ENCODE measurements at places on chromosomes 6 and 20.

DNA sequence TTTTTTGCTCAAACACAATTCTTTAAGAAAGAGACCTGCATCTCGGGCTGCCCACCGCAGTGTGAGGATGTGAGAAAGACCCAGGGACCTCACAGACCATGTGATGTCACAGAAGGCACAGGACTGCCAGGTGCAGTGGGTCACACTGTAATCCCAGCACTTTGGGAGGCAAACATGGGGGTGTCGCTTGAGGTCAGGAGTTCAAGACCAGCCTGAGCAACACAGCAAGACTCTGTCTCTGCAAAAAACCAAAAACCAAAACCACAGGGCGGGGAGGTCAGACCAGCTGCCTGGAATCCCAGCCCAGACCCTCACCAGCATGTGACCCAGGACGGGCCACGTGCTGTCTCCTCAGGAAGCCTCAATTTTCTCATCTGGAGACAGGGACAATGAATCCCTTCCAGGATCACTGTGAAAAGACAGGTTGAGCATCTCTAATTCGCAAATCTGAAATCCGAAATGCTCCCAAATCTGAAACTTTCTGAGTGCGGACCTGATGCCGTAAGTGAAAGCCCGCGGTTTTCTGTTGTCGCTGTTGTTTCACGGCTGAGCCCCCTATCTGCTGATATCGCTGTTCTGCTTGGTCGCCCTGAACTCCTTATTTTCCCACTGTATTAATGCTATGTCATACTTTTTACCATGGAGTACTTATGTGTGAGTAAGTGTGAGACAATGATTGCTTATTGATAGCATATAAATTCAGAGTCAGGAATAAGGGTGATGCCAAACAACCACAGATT, 159.5 kb upstream of the PTPN1 start:
- no peak for DNase-seq

- no peak for DNase-seq
These were observed 85.1 kb downstream of the STMND1 start for GRCh38 chr6:17186925-17187324.

DNA sequence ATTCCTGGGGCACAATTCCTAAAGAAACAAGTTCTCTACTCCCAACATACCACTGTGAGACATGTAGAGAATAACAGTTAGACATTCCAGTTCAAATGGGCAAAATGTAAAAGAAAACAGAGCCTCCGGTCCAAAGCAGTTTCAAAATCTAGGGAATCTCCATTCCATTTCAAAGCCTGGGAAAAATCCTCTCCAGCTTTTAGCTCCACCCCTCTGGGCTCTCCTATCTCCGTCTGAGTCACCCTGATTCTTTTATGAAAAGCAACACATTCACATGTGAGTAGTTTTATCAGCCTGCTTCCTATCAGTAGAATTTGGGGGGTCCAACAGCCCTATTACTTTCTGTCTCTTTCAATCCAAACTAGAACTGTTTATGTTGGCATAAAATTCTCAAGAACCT, 3.7 kb downstream of the CSNK2A1 start:
- no peak for DNase-seq

DNA sequence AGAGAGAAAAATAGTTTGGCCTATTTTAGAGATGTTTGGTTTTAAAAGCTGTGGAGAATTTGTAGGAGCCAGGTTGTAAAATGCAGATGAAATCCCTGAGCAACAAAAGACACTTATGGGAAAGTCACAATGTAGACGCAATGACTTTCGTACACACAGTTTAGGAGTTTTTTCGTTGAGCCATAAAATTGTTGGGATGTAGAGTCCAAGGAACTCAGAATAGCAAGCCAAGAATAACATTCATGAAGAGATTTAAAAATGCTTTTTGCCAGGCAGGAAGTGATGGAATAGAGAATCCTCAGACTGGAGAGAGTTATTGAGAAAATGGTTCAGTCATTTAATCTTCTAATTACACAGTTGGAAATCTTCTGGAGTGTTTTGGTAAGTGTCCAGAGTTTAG, 11.5 kb upstream of the PROKR2 start:
- DNase-seq, result no peak

DNA sequence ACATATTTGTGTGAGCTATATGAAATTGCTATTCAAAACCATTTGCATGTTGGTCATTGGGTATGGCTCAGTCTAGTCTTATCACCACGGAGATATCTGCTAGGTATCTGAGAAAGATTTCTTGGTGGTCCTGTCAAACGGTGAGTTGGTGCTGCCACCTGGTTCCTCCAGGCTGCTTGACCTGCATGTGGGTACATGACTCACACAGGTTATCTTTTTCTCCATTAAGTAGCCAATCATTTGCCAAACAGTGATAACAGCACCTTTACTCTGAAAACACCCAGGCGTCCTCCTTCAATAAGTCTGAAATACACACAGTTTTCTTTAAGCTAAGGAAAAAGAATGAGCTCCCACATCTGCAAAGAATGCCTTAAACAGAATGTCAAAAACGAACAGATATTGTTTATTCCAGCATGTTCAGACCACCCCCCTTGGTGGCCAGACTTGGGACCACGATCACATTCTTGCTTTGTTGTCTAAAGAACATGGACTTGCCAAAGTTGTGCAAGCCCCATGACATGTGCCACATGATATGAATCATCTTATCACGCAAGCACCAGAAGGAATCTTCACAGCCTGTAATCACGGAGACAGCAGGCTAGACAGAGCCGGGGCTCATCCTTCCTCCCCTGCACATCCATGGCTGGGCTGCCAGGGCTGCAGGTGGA, 200.7 kb upstream of the THBS2 start:
- no peak for DNase-seq

GRCh38 chr20:18001131-18001921, 32.5 kb downstream of the MGME1 start:
- DNase-seq, result no peak

- no peak for DNase-seq
These were observed 302.0 kb downstream of the NRN1 start for GRCh38 chr6:5704708-5705107.

GRCh38 chr6:160104821-160105517, 16.6 kb upstream of the SLC22A1 start:
- DNase-seq, result no peak

GRCh38 chr20:36355469-36356171, 49.5 kb downstream of the DLGAP4 start:
- DNase-seq, result no peak

Data from activated naive CD4-positive, alpha-beta T cell (primary cell).